H9 (cell line): ENCODE measurements at places on chromosomes 7 and 10.

GRCh38 chr7:139568813-139569490, 45.5 kb downstream of the CLEC2L start:
- DNase-seq, result peak; percentile 11

DNA sequence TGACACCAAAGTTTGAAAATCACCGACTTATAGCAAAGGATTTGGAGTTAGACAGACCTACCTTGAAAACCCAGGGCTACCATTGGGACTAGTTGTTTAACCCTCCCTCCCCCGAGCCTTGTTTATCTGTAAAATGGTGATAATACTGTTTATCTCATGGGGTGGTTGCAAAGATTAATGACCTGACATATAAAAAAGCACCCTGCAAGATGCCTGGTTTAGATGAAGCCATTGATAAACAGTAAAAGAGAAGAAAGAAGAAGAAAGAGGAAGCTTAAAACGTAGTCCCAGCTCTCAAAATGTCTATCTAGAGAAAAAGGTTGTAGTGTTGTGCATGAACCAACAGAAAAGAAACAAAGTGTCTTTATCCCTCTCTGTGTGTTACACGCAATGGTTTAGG, 145.7 kb downstream of the FGFR2 start:
- DNase-seq, result no peak

GRCh38 chr10:17836942-17837341, 27.8 kb downstream of the MRC1 start:
- DNase-seq, result peak; percentile 61

DNA sequence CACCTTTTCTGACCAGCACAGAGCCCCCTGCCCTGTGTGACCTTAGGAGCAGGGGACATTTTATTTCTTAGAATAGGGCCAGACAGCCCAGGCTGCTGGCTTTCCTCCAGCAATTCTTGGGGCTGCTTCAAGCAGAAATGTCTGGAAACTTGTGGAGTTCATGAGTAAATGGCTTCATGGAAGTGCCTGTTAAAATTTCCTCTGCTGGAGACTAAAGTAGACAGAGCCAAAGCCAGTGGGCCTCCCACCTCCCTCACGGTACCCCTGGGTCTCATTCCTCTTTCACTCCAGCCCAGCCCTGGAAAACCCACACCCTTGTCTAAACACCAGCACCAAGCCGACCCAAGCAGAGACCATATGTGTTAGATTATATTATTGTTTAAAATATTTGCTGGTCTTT, 505.5 kb upstream of the ZMIZ1 start:
- no peak for DNase-seq

DNA sequence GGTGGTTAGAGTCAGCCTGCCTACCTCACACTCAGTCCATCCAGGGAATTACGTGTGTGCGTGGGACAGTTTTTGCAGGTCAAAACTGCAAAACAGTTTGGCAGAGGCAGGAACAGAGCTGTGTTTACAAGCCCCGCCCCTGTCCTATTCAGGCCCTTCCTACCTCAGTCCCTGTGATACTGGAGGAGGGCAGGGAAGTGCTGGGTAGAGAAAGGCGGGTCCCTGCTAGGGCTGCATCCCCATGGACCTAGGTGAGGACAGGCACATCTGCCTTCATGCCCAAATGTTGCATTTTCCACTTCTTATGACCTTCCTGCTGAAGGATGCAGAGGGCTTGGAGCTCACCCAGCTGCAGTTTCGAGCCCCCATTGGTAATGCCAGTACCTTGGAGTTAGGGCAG, 25.1 kb downstream of the SBDS start:
- DNase-seq, result peak; percentile 45

GRCh38 chr10:70673043-70673928, 980 bp downstream of the ADAMTS14 start:
- DNase-seq, result no peak

GRCh38 chr10:98664329-98665042, 217.8 kb upstream of the HPS1 start:
- peak; percentile 60 for DNase-seq

GRCh38 chr7:123995617-123996326, 37.1 kb downstream of the TMEM229A start:
- no peak for DNase-seq

DNA sequence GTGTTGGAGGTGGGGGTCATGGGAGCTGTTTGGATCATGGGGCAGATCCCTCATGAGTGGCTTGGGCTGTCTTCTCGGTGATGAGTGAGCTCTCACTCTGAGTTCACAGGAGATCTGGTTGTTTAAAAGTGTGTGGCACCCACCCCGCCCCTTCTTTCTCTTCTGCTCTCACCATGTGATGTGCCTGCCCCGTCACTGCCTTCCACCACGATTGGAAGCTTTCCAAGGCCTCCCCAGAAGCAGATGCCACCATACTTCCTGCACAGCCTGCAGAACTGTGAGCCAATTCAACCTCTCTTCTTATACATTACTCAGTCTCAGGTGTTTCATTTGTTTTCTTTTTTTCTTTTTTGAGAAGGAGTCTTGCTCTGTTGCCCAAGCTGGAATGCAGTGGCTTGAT, 170.0 kb downstream of the PTPN20 start:
- DNase-seq, result no peak

DNA sequence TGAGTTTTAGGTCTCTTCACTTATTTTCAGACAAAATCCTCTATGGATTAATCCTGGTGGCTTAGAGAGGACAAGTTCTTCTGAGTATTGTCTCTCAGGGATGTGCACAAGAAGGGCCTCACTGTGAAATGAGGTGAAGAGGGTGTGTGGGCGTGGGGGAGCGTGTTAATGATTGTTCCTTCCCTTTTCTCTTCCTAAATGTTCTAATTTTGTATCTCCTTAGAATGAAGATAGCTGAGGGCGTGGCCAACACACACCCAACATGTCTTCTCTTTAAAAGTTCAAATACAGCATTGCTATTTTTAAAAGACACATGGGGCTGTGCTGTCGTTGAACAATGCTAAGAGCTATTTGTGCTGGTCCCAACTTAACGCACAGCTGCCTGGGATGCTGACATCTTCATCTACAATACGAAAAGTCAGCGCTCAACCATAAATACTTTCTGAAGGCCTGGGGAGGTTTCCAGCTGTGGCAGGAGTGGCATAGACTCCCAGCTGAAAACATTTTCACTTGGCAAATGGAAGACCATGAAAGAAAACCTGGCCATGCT, 135.9 kb downstream of the JCAD start:
- DNase-seq, result no peak

DNA sequence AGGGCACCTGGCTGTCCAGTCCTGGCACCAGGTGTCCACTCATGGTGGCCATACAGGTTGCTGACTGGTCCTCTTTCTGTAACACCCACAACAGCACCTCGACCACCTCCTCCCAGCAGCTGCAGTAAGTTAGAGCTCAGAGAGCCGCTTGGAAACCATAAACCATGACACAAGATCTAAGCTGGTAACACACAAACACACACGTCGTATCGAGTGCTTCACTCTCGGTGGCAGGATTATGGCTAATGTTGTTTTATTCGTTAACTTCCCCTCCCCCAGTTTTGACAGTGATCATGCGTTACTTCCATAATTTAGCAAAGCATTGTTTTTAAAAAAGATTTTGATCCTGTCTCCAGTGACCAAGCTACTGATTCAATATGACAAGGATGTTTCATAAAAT, 59.7 kb downstream of the CAMK2B start:
- DNase-seq, result no peak

DNA sequence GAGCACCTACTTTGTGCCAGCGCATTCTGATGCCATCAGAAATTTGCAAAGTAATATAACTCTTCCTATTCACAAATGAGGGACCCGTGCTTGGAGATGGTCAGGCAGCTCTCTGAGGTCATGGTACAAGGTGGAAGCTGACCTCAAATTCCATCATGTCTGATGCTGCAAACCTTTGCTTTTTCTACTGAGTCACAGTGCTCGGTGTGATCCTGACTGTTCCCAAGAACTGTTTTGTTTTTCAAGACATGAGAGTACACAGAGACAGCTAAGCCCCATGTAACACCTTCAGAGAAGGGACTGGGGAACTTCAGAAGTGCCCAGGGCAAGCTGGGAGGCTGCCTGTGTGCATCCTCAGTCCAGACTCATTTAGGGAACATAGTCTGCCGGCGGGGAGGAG, 111.3 kb downstream of the FRMD4A start:
- no peak for DNase-seq

DNA sequence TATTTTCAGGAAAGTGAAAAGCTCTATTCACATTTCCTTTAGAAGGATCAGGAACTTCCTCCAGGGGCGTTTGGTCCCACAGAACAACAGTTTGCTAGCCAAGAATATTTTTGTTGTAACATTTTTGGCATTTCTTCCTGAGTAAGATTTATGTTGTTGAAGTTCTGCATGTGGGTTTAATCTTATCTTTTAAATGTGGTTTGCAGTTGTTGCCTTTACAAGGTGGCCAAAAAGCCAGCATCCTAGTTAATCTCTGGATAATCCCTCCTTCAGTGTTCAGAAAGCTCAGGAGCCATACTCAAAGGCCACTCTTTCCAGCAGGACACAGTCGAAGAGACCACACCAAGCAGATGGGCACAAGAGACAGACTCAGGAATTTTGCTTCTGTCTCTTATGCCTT, 30.0 kb downstream of the SLC26A4 start:
- no peak for DNase-seq

DNA sequence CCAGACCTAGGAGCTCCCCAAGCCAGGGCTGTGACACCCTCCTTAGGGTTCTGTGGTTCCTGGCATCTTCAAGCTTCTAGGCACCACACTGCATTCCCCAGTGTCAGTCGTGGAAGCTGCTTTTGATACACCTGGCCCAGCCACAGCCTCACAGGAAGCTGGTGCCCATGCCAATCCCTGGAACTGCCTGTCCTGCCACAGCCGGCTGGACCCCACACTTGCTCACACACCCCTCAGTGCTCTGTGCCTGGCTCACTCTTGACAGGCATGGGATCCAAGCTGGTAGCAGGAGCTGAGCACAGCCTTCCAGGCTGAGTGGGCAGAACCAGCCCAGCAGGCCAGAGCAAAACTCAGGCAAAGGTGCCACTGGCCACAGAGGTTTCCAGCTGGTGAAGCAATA, 21.8 kb downstream of the LRRC72 start:
- DNase-seq, result no peak
